Liver (tissue), 10 donors: ENCODE measurements at places on chromosomes 3 and 15.

DNA sequence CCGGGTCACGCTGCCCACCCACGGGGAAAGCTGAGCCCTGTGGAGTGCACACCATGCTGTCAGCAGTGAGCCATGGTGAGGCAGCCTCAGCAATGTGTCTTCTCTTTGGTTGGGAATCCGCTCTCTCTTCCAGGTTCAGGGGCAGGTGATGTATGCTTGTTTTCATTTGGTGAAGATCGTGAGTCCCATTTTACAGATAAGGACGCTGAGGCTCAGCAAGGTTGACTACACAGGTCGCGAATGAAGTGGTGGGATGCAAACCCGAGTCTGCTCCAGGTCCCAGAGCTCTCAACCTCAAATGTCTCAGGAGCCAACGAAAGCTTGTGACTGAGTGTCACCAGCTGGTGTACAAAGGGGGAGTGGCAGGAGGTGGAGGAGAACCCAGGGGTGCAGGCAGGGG is 74.3 kb downstream of the RPN1 start:
- no peak for DNase-seq

- no peak for DNase-seq
Observed at GRCh38 chr15:66131831-66132230, 121.7 kb downstream of the MEGF11 start.

GRCh38 chr15:49096090-49096750 is 50.0 kb upstream of the SECISBP2L start:
- no peak for DNase-seq

- no peak for DNase-seq
Observed at GRCh38 chr3:45597581-45597980, 3.0 kb downstream of the LIMD1 start.

DNA sequence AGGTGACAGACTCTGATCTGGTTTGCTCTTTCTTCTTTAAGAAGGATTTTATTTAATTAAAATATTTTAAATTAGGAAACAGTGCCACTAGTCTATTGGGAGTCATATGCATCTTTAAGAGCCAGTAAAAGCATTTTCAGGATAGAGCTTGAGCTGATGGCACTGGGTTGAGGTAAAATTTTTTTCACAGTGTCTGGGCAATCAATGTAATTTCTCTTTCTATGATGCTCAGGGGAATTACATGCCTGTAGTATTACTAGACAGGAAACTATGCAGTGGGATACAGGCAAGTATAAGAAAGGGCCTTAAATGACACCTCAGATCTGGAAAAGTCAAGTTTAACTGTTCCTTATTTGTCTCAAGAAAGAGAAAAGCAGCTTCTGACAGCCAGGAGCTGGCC is 76.4 kb downstream of the GAP43 start:
- no peak for DNase-seq

DNA sequence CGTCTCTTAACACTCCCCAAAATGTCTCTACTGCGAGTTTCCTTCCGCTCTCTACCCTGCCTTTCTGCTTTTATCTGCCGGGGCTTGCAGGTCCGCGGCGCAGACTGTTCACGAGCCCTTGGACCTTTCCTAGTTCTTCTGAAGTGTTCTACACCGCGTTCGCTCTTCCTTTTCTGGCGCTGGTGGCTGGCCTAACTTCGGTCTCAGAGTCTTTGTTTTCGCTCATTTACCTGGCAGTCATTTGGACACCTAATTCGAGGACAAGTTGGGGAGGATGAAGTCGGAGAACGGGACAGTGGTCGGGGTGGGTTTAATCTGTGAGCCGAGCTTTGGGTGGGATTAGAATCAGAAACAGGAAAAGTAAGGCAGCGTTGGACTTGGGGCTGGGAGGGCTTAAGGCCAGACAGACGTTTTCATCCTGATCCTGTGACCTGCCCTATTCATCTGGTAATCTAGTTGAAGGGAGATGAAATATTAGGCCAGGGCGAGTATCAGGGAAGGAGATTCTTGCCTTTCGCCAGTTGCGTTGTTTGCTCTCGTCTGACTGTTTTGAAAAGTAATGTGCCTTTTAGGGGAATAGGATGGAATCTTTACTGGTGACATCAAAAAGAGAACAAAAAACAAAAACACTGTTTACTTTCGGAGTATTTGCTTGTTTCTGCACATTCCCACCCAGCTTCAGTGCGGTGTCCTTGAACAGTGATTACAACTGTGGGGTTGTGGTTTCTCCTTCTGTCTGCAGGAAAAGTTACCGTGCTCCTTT is 1.8 kb downstream of the DIPK2A start:
- no peak for DNase-seq

DNA sequence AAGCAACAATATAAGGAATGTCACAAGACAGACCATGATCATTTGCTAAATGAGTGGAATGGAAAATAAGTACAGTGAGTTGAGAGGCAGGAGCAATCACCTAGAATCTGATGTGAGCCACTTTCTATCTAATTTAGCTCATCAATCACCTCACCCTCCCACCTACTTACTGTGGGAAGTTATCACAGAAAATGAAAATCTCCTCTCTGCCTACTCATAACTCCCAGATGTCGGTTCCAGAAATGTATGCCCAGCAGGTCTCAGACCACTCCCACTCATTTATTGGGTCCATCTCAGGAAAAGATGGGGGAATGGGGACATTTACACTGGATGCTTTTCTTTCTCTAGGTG is 270.9 kb downstream of the FHIT start:
- no peak for DNase-seq

DNA sequence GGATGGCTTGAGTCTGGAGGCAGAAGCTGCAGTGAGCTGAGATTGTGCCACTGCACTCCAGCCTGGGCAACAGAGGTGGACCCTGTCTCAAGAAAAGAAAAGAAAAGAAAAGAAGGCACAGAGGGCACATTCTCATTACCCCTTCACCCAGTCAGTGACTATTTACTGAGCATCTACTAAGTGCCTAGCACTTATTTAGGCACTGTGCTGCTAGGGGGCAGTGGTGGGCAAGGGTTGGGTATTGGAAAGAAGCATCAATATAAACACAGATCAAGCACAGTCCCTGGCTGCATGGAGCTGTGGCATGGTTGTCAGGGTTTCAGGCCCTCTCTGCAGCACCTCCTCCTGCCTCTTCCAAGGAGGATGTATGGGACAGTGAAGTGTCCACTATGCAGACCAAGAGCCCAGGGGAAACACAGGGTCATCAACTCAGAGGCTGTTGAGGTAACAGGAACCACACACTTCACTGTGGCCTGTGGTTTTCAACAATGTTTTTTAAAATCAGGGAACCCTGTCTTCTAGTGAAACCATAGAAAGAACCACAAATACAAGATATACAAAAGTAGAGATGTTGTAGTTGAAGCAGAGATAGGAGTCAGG is 138.5 kb downstream of the RAB11A start:
- DNase-seq = no peak

DNA sequence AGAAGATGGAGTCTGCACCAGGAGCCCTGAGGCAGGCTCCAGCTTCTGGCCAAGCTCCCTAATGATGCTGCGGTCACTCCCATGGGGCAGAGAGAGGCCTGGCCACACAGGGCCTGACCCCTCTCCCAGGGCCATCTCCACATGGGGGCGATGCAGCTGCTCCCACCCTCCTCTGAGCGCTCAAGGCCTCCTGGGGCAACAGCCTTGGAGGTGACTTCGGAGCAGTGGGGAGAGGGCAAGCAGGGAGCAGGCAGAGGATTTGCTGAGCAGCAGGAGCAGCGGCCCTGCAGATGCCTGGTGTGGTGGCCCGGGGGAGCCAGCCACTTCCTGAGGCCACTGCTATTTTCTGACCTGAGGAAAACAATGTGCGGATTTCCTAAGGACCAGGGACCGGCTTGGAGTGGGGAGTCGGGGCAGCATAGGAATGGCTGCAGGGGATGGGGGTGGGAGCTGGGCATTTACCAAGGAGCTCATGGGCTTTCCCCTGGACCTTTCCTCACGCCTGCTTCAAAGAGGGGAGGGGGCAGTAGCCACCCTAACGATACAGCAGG is 81.6 kb upstream of the RPL32 start:
- DNase-seq = no peak

DNA sequence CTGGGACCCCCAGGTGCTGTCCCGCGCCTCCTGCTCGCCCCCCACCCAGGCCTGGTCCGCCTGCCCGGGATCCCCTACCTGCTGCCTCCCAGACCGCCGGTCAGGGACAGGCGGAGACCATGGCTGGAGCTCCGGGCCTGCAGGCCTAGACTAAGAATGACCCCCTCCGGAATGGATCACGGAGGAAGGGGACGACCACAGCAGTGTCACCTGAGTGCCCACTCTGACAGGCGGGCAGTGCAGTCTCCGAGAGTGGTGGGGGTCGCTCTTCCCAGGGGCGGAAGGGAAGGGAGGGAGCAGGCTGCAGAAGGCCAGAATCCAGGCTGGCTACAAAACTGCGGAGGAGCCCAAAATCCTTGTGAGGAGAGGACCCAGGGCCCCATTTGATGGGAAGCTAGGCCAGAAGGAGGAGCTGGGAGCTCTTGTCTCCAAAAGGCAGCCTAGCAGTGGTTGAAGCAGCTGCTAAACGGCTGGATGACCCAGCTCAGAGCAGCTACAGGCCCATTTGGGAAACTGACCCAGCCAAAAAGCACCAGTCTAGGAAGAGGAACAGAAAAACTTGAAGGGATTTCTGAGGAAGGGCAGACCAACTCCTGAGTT is 908 bp upstream of the RAB43 start:
- DNase-seq = no peak

GRCh38 chr15:101020945-101021344 is 101.8 kb downstream of the LRRK1 start:
- peak; percentile 12 for DNase-seq

DNA sequence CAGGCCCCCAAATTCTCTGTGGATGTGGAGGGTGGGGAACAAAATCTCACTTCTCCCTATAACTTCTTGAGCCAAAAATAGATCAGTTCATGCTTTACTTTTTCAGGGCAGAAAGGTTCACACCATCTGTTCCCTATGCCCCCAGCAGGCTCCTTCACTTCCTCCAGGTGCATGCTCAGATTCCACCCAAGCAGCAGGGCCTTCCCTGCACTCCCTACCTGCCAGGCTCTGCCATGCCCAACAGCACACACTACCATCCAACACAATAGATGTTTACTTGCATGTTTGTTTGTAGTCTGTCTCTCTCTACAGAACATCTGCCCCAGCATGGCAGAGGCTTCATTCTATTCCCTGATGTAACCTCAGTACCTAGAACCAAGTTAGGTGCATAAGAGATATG is 43.3 kb downstream of the GABRB3 start:
- DNase-seq = no peak

- peak; percentile 52 for DNase-seq
Observed at GRCh38 chr3:52532838-52533622, 627 bp downstream of the NT5DC2 start.

DNA sequence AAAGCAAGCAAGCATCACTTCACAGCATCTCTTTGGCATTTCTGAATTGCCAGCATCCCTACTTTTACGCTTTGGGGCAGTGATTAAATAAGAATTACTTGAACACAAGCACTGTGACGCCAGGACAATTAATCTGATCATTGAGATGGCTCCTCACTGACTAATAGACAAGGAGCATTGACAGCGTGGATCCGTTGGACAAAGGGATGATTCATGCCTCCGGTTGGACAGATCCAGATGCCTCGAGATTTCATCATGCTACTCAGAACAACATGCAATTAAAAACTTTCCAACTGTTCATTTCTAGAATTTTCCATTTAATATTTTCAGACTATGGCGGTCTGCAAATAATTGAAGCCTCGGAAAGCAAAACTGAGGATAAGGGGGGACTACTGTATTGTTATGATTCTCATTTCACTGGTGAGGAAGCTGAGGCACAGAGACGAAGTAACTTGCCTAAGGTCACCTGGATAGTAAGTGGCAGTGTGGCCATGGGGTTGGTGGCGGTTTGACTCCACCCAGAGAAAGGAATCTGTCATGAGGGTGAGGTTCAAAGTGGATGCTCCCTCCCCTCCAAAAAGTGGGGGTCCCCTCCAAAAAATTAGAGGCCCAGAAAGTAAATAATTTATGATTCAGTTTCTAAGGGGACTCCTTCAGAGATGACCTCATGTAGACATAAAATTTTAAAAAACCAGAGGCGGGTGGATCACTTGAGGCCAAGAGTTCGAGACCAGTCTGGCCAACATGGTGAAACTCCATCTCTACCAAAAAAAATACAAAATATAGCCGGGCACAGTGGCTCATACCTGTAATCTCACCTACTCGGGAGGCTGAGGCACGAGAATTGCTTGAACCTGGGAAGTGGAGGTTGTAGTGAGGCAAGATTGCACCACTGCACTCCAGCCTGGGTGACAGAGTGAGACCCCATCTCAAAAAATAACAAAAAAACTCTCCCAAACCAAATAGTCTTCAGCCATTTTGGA is 12.3 kb upstream of the PGPEP1L start:
- DNase-seq = no peak

GRCh38 chr15:59622289-59622688 is 10.7 kb downstream of the GCNT3 start:
- DNase-seq = peak; percentile 58

- no peak for DNase-seq
Observed at GRCh38 chr3:64648927-64649906, 38.6 kb downstream of the ADAMTS9 start.

DNA sequence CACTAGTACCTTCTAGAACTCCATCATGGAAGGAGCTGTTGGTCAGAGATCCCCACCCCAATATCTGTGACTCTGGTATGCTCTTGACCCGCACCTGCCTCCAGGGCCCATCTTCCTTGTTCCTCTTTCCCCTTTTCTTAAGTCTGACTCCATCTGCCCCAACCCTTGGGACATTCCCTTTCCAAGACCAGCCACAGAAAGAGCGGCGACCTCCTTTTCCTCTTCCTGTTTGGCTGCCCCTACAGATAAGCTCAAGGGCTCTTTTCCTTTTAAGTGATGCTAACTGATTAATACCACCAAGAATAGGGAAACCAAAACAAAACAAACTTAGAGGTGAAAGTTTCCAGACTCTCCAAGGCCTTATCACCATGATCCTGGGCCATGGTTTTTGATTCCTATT is 21.9 kb upstream of the ATP8B4 start:
- DNase-seq = no peak

GRCh38 chr3:81869382-81869781 is 107.9 kb upstream of the GBE1 start:
- no peak for DNase-seq

GRCh38 chr3:170270282-170270881 is 48.2 kb downstream of the PRKCI start:
- no peak for DNase-seq

- no peak for DNase-seq
Observed at GRCh38 chr15:47888385-47889100, 171.2 kb downstream of the SEMA6D start.

GRCh38 chr15:35321926-35322325 is 224.0 kb downstream of the DPH6 start:
- DNase-seq = no peak

DNA sequence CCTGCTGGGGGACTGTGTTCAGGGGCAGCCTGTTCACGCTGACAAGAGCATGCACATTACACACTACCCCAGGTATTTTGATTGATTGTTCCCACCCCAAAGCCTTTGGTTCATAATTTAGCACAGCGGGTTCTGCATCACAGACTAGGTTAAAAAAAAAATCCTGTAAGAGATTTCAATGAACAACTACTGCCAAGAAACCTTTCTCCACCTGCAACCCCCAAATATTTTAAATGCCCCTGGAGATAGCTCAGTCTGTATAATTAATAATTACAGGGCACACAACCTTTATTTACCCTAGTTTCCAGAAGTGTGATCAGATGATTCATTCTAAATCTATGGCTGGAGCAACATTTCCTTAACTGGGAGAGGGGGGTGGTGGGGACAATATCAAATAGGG is 87.6 kb downstream of the NR2F2 start:
- no peak for DNase-seq

GRCh38 chr15:29130951-29131839 is 138.4 kb downstream of the NSMCE3 start:
- DNase-seq = no peak

- DNase-seq = no peak
Observed at GRCh38 chr3:46763178-46763577, 45.5 kb upstream of the PRSS50 start.
